Activated gamma-delta T cell (primary cell): ENCODE measurements at places on chromosomes 12 and 14.

- DNase-seq = no peak
Observed at GRCh38 chr14:69484444-69485314, at the start of gene PLEKHD1. Gene PLEKHD1 (plus strand): TSS chr14:69484728. CDS start chr14:69484966, 238 bp downstream.

DNA sequence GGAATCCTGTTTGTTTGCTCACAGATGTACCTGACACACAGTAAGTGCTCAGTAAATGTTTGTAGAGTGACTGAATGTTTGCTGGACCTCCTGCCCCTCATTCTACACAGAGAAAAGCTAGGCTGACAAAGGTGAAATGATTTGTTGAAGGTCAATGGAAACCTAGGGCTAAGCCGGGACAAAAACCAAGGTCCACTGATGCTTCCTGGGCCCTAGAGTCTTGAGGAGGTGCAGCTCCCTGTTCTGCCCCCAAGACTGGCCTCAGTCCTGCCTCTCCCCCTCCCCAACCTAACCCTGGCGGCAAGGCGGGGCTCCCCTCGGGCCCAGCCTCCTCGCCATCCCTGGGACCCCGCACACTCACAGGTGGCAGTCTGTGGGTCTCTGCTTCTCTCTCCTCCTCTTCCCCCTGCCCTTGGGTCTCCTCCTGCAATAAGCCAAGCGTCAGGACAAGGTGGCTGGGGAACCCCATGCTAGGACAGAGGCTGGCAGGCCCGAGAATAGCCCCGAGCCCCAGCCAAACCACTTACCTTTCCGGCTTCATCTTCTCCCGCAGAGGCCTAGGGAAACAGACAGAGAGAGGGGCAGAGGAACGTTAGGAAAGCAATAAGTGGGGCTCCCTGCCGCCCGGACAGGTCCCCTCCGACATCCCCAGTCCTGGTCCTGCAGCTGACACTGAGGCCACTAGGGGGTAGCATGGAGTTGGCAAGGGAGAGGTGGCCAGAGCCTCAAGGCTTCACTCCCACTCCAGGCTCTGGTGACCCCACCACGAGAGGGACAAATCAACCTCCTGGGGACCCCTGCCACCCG lies 9.3 kb downstream of the PGF start:
- DNase-seq = no peak

- DNase-seq = no peak
Observed at GRCh38 chr14:23006188-23006534, 3.8 kb downstream of the C14orf93 start.

GRCh38 chr12:19434538-19434937 lies 4.8 kb upstream of the AEBP2 start:
- no peak for DNase-seq

DNA sequence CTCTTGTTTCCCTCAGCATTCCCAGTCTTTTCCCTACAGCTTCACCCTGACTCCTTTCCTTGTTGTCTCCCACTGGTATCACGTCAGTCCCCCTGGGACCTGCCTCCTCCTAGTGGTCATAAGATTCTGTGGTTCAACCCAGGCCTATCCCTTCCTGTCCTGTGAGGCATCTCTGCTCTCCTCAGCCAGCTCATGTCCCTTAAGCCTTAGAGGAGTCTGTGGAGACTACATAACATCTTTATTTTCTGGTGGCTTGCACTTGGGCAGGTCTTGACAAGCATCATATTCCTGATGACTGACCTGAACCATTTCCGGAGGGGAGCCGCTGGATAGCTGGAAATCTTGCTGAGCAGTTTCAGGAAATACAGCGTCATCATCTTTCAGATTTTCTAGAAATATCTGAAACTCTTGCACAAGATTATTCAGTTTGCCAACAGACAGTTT lies 688 bp downstream of the C12orf71 start:
- DNase-seq = no peak

DNA sequence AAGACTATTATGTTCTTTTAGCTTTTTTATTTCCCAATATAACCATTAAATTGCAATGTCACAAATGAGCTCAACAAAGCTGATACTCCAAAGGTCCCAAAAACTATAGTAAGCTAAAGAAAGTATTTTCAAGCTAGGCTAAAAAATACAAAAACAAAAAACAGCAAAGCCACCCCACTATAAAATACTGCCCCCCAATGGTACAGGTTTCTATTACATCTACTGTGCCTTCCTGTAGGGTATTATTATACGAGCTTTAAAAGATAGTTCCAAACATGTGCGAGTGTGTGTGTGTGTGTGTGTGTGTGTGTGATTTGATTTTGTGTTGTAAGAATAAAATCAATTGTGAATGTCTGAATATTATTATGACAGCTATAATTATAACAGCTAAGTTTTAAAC lies 1.1 kb downstream of the IFNG start:
- DNase-seq = no peak

- peak; percentile 9 for DNase-seq
Observed at GRCh38 chr12:12334367-12335040, 15.5 kb downstream of the MANSC1 start.

GRCh38 chr12:45944771-45945170 lies 45.6 kb downstream of the SCAF11 start:
- DNase-seq = no peak

GRCh38 chr14:59688224-59689170 lies 111.9 kb upstream of the CCDC175 start:
- no peak for DNase-seq

DNA sequence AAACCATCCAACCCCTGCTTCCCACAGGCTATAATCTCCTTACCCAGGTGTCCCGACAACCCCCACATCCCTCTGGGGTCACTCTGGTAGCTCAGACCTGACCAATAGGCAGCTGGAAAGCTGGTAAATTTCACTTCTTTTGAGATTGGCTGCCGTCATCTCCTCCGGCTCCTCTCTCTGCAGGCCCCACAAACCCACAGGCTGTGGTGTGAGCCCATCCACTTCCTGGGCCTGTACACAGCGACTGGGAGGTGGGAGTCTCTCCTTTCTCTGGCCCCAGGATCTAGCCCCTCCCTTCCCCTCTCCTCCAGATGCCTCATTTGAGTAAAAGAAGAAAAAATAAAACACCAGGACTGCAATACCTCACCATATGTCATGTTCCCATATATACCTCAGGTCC lies 709 bp downstream of the INHBC start:
- no peak for DNase-seq

- DNase-seq = no peak
Observed at GRCh38 chr14:99261912-99262787, 9.8 kb downstream of the BCL11B start.

DNA sequence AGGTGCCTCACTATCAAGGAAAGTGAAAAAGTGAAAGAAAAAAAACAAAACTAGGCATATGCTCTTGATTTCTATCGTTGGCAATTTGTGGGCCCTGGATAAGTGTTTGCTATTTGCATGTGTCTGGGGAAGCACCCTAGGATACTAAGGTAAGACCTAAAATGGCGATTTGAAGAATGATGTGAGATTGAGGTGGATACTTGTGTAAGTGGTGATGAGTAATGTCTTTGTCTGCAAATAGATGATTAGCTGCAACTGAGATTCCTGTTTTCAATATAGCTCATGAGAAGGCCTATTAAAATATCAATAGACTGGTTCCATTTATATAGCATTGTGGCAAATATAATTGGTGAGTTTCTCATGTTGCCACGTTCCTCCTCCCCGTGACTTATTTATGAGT lies 261.7 kb downstream of the NEDD1 start:
- no peak for DNase-seq

DNA sequence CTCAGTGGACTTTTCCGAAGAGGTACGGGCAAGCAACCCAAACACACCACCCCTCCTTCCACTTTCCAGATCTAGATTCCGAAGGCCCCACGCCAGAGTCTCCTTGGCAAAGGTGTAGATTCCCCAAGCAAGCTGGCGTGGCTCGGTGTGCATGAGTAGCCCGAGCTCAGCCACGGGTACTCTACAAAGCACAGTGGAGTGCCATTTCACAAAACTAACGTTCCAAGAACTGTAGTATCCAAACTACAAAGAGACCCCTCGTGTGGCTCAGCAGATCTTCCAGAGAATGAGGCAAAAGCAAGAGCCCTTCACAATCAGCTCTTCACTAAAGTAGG lies 72.1 kb downstream of the FOXN3 start:
- DNase-seq = no peak

- DNase-seq = no peak
Observed at GRCh38 chr12:108312693-108313189, 26.4 kb downstream of the CMKLR1 start.

DNA sequence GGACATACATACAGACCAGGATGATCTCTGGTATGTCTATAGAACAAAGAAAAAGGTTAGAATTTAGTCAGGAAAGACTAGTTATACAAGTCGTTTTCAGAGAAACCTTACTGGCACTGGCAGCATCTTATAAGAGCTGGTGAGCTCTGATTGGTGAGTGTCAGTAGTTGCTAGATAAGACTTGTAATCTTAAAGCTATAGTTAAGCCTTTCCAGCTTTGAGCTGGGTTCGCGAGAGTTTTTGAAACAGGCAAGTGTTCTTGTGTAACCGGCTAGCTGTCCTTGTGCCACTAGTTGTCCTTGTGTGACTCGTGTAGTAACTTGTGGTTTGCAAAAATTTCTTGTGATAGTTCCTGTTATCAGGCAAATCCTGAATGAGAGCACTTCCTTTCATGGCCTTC lies 740.9 kb downstream of the GALC start:
- no peak for DNase-seq

DNA sequence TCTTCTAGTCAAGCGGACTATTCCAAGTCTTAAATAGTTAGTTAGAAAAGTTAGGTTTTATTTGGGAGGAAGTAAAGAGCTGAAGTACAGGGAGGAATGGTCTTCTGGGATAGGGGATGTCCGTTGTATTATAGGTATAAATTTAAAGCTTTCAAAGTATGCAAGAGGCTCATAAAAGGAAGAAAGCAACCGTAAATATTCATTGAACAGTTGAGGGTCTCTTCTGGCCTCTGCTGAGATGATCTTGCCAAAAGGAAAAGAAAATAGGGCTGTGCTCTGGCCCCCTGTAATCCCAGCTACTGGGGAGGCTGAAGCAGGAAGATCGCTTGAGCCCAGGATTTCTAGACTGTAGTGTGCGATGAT lies 377 bp upstream of the TIMELESS start:
- DNase-seq = no peak

DNA sequence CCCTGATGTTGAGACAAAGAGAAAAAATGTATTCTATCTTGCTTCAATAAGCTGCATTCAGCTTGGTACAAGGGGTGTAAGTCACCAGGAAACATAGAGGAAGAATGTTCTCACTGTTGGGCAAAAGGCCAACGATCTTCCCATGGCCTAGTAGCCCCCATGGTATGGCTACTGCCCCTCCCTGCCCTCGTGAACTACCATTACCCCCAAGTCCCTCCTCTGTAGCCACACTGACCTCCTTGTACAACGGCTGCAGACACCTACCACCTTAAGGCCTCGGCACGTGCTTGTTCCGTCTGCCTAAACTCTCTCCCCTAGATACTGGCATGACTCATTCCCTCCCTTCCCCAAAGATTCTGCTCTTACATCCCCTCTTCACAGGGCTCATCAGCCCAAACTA lies 81.9 kb upstream of the ANO2 start:
- no peak for DNase-seq

DNA sequence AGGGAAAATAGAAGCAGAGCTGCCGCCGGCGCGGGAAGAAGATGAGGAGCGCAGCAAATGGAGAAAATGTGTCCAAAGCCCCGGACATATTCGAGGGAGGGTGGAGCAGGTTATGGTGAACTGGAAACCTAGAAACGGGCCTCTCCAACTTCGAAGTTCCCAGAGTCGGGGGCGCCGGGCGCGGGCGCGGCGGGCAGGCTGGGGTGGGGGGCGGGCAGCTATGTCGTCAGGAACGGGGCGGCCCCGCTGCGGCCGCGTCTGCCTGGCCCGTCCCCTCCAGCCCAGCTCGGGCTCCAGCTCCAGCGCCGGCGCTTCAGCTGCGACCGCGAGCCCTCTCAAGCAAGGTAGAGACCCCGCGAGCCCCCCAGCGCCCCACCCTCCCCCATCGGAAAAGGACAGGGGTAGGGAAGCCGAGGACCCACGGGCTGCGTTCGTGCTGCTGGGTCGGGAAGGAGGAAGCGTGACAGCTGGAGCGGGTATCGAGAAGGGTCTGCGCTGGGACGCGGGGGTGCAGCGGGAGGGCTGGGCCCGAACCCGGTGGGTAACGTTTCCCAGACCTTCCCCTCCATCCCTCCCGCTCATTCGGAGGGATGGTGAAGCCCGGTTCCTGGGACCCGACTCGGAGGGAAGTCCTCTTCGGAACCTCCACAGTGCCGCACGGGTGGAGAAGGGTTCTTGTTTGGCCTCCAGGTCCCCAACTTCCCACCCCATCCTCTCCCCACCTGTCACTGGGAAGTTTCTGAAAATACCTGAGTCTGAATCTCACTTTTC lies 1.0 kb downstream of the DGKA start:
- DNase-seq = peak; percentile 40

- DNase-seq = no peak
Observed at GRCh38 chr14:93311082-93311481, 21.8 kb downstream of the BTBD7 start.

DNA sequence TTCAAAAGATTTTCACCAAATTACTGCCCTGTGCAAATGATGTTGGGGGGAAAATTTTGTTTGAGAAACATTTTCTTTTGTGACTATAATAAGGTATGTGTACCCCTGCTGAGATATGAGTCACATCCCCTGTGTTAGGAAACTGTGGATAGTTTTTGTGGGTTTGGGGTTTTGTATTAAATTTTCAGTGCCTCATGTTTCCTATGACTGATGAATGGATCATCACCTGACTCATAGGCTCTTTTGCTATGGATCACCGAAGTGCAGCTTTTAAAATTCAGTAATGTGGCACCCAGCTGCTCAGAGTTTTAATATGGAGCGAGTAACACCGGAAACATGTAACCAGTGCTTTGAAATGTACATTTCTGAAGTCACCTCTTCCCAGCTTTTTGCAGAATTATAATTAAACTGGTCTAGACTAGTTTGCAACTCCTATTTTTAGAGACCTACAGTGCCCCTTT lies 167.4 kb upstream of the HMGA2 start:
- DNase-seq = no peak

GRCh38 chr14:104416383-104416782 lies 163.2 kb upstream of the C14orf180 start:
- no peak for DNase-seq

DNA sequence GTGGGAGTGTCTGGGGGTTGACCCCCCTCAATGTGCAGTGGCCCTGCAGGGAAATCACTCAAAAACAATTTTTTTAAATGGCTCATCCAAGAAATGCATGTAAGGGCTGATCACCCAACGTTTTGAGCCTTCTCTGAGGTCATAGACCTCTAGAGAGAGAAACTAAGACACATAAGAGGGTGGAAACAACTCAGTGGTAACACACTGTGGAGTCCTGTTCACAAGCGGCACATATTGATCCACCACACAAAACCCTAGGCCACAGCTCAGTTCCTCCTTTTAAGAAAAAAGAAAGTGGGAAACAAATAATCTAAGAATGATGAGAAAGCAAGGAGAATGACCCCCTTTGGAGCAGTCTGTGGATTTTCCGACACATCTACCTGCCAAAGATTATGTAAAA lies 83.0 kb upstream of the METAP2 start:
- DNase-seq = no peak

DNA sequence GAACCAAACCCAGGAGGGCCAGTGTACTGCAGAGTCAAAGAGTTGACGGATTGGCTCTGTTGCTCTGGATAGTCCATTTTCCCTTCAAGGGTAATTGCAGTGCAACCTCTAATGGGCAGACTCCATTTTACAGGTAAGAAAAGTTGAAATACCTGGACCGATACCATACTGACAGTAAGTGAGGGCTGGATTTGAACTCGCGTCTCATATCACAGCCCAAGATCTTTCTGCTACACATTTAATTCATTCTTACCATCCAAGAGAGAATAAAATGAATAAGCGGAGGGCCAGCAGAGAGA lies 356 bp upstream of the ZC3H14 start:
- DNase-seq = no peak
